WTC11 (cell line): ENCODE measurements at places on chromosomes 12 and 14. TPM values are rescaled to one million over a fixed set of nuclear protein-coding genes. Genes with fewer than 3 reads are reported as not detected.

CABP1 gene
- 10.1 to 14.1 TPM (median 10.7 TPM) in 3 replicates for total RNA-seq

RAB5B gene
- 55.0 to 65.8 TPM (median 64.3 TPM) in 3 replicates for total RNA-seq

SIX4 gene
- total RNA-seq: 40.0 to 41.8 TPM (median 41.6 TPM) in 3 replicates

GALNT6 gene
- total RNA-seq: 11.0 to 18.3 TPM (median 11.2 TPM) in 3 replicates

CYP27B1 gene
- total RNA-seq: 2.1 to 3.2 TPM (median 2.8 TPM) in 3 replicates

UNC79 gene
- 2.1 to 2.4 TPM (median 2.3 TPM) in 3 replicates for total RNA-seq

SAMD15 gene
- total RNA-seq: 0.27 to 0.42 TPM (median 0.30 TPM) in 3 replicates

ST8SIA1 gene
- 2.3 to 2.8 TPM (median 2.3 TPM) in 3 replicates for total RNA-seq

GLIPR1L1 gene
- 0.69 TPM in 1 of 3 replicates, not detected in the others for total RNA-seq

ACOT4 gene
- total RNA-seq: 1.3 to 1.6 TPM (median 1.5 TPM) in 3 replicates

SENP1 gene
- 20.4 to 23.3 TPM (median 21.3 TPM) in 3 replicates for total RNA-seq

PCK2 gene
- 51.2 to 67.0 TPM (median 59.2 TPM) in 3 replicates for total RNA-seq

SLC7A7 gene
- total RNA-seq: 3.0 to 4.3 TPM (median 4.2 TPM) in 3 replicates

TSHR gene
- 0.16 TPM in 1 of 3 replicates, not detected in the others for total RNA-seq

PAWR gene
- 397 to 512 TPM (median 493 TPM) in 3 replicates for total RNA-seq

NDUFA9 gene
- 65.8 to 97.8 TPM (median 71.4 TPM) in 3 replicates for total RNA-seq

TAS2R7 gene
- total RNA-seq: not detected in 3 replicates

KRT71 gene
- total RNA-seq: not detected in 3 replicates

LBHD2 gene
- not detected in 3 replicates for total RNA-seq

TAS2R31 gene
- 1.2 to 2.0 TPM (median 1.9 TPM) in 3 replicates for total RNA-seq

ARF6 gene
- total RNA-seq: 50.9 to 55.9 TPM (median 51.9 TPM) in 3 replicates

TTC7B gene
- total RNA-seq: 27.6 to 37.0 TPM (median 31.7 TPM) in 3 replicates

RNASE12 gene
- not detected in 3 replicates for total RNA-seq

RTN1 gene
- total RNA-seq: 1.1 to 2.8 TPM (median 1.5 TPM) in 3 replicates

VASH1 gene
- total RNA-seq: 7.2 to 10.9 TPM (median 10.5 TPM) in 3 replicates

SSTR1 gene
- 1.7 to 1.9 TPM (median 1.7 TPM) in 3 replicates for total RNA-seq

TTLL5 gene
- 39.6 to 42.6 TPM (median 40.8 TPM) in 3 replicates for total RNA-seq

PTPN6 gene
- total RNA-seq: 27.1 to 34.7 TPM (median 34.5 TPM) in 3 replicates

TAS2R9 gene
- not detected in 3 replicates for total RNA-seq

PTPRQ gene
- total RNA-seq: not detected in 3 replicates
